Mammary epithelial cell (primary cell): ENCODE measurements at places on chromosomes 7 and 10.

GRCh38 chr7:135169141-135169963 lies 1.2 kb downstream of the CYREN start:
- peak; percentile 81 for DNase-seq

- no peak for DNase-seq
Observed at GRCh38 chr7:75948179-75948578, 33.2 kb downstream of the POR start.

- DNase-seq = peak; percentile 78
Observed at GRCh38 chr7:131164025-131164925, 163.4 kb upstream of the MKLN1 start.

GRCh38 chr10:100985336-100985735 lies 2.0 kb downstream of the MRPL43 start:
- DNase-seq = no peak

DNA sequence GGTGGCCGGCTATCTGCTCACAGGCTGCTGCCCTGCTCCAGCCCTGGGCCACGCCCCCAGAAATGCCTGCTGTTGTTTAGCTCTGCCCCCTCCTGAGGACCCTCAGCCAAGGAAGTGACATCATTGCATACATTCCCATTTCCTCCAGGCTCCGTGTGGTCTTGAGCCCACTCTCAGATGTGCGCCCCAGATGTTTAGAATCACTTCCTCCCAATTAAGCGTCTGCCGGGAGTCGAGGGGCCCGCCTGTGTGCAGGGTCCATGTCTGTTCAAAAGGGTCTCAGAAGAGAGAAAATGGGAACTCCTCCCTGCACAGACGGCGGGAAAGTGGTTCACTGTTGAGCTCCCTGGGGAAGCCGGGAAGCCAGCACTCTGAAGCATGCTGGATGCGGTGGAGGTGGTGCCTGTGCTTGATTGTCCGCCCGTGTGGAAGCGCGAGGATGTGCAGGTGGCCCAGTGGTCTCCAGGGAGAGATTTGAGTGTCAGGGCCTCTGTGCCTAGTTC lies 116.9 kb upstream of the PPIF start:
- no peak for DNase-seq

- no peak for DNase-seq
Observed at GRCh38 chr10:99809481-99809880, 27.0 kb downstream of the ABCC2 start.

- no peak for DNase-seq
Observed at GRCh38 chr7:53812135-53812534, 730.0 kb upstream of the VSTM2A start.

- DNase-seq = peak; percentile 46
Observed at GRCh38 chr7:142496545-142496991, 238.7 kb upstream of the PRSS58 start.

- no peak for DNase-seq
Observed at GRCh38 chr7:70421319-70421718, 710.6 kb upstream of the GALNT17 start.

GRCh38 chr7:45086331-45087065 lies 2.3 kb downstream of the NACAD start:
- no peak for DNase-seq

DNA sequence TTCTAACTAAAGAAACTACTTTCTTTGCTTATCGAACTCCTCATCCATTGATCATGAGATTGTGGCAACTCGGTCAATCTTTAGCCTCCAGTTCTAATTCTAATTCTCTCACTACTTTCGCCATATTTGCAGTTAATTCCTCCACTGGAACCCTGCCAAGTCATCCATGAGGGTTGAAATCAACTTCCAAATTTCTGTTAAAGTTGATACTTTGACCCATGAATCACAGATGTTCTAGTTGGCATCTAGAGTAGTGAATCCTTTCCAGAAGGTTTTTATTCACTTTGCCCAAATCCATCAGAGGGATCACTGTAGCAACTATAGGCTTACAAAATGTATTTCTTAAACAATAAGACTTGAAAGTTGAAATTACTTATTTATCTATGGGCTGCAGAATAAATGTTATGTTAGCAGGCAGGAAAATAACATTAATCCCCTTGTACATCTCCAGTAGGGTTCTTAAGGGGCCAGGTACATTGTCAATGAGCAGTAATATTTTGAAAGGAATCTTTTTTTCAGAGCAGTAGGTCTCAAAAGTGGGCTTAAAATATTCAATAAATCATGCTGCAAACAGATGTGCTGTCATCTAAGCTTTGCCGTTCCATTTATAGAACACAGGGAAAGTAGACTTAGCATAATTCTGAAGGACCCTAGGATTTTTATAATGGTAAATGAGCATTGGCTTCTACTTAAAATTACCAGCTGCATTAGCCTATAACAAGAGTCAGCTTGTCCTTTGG lies 39.4 kb downstream of the CCDC71L start:
- DNase-seq = no peak

DNA sequence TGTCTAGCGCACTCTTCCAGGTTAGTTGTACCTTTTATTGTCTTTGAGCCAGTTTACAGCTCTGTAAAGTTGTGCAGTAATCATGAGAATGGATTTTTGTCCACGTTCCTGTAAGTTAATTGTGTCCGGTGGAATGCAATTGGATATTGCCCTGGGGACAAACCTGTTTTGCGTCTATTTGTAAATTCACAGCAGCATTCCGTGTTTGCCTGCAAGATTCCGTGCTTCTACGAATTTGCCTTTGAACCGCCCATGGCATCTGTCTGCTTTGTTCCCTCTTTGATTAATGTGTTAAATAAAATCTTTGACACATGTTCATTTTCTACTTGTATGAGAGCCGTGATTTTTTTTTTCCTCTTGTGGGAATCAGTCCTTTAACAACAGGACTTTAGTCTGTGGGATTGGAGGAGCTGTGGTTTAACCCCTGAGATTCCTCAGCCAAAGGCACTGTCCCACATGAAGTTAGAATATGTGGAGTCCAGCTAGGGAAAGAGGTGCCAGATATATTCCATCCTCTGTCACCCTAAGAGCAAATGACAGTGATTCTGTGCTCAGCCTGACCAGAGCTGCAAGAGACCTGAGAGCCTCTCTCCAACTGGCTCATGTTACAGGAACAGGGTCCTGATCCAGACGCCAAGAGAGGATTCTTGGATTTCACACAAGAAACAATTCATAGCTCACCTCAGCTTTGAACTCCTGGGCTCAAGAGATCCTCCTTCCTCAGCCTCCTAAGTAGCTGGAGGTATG lies 126.3 kb downstream of the COL26A1 start:
- no peak for DNase-seq

DNA sequence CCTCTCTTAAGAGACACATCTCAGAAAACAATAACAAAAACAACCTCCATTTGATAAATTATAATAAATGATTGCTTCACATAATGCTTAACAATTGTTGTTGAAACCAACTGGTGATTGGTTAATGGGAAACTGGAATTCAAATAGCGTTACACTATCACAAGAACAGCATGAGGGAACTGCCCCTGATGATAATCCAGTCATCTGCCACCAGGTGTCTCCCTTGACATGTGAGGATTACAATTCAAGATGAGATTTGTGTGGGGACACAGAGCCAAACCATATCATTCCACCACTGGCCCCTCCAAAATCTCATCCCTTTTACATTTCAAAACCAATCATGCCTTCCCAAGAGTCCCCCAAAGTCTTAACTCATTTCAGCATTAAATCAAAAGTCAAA lies 375.9 kb downstream of the BMPER start:
- DNase-seq = no peak

- peak; percentile 90 for DNase-seq
Observed at GRCh38 chr10:3805791-3806461, 20.9 kb upstream of the KLF6 start.

DNA sequence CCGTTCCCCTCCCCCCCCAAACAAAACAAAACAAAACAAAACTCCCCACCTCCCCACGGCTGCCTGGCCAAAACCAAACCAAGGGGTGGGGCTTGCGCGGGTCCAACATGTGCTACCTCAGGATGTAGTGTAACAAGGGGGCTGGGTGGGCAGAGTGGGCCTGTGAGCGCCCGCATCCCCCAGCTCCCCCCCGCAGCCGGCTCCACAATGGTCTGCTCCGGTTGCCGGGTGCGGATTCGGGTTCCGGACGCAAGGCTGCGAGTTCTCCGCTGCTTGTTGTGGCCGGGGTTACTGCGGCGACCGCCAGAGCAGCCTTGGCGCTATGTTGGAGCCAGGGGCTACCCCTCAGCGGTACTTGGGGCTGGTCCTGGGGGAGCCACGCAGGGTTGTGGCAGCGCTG lies 4.9 kb downstream of the C10orf143 start:
- no peak for DNase-seq

DNA sequence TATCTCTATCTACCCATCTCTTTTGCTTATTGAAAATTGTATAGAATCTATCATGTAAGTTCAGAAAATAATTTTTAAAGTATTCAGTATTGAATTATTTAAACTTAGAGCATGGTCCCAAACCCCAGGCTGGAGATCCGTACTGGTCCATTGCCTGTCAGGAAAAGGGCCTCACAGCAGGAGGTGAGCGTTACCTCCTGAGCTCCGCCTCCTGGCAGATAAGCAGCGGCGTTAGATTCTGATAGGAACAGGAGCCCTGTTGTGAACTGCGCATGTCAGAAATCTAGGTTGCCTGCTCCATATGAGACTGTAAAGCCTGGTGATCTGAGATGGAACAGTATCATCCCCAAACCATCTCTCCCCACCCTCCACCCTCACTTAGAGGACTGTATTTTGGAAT lies 266.0 kb upstream of the CNTNAP2 start:
- no peak for DNase-seq

DNA sequence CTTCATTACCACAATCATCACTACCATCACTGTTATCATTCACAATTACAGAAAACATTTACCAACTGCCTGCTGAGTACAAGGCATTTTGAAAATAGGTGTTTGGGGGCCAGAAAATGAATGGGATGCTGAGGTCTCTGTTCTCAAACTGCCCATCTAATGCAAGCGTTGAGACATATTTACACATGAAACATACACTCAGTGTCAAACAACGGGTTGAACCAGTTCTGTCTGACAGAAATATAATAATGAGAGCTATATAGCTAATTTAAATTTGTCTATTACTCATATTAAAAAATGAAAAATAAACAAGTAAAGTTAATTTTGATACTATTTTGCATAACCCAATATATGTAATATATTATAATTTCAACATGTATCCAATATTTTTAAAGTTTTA lies 303.1 kb downstream of the KCNMA1 start:
- no peak for DNase-seq

DNA sequence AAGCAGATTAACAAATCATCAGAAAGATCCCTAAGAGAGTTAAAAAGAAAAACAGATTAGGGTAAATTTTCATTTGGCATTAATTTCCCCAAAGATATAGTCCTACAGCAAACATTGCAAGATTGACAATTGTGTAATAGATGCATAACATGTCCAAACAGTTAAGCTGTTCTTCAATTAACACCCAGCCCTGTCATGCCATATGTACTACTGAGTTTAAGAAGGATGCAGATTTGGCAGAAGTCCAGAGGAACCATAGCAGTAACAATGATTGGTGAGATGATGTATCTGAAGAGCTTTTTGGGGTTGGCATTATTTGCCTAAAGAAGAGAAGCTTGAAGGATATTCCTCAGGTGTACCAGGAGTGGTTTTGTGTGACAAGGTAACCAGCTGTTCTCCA lies 287.6 kb downstream of the LRMDA start:
- no peak for DNase-seq
